DMS 273 treated with DMSO at 0.1 percent for 48 hours (cell line): ENCODE measurements at places on chromosomes 2 and 18.
A peak's percentile ranks its signal among the peaks of the same experiment; 100 is the strongest.

- peak; percentile 26 for DNase-seq
Observed at GRCh38 chr2:187302116-187302515, 145.9 kb downstream of the CALCRL start.

DNA sequence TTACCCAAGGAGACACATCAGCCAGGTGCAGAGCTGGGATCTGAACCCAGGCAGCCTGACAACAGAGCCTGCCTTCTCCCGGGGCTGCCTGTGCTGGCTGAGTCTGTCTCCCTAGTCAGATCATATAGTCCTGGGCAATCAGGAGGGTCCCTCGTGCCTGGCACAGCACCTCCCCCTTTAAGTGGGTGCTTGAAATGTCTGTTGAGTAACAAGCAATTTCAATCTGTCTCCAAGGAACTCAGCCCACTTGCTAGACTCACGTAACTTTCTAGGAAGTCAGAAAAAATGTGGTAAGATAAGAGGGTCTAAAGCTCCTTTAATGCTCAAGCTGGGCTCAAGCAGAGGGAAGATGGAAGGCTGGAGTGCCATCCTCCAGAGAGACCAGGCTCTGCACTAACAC is 51.9 kb downstream of the REEP1 start:
- DNase-seq, result no peak

DNA sequence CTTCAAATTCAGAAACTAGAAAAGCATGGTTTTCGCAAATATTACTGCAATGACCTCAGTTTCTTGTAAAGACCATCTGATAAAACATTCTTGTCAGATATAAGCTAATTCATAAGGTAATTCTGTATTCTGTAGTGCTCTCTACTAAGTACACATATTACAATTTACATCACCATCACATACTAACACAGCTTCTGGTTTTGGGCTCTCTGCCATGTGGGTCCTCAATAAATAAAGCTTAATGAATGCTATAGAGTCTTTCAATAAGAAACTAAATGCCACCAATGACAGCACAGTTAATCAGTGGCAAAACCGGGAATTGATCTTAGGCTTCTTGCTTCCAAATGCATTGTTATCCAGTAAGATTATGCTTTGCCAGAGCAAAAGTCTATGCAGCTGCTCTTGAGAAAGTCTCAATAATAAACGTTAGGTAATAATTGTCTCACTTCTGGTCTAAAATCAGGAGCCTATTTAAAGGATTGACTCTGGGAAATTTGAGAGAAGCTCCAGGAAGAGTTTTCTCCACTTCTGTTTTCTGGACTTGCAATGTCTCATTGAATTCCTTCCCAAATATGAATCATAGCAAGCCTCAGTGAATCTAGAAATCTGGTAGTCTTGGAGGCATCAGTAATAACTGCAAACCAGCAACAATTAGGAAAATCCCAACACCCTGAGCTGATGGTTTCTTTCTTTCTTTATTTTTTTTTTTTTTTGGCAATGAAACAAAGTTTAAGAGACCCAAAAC is 67.9 kb upstream of the RAPGEF4 start:
- DNase-seq, result no peak

GRCh38 chr2:64203858-64204632 is 59.8 kb upstream of the PELI1 start:
- DNase-seq, result no peak

- DNase-seq, result no peak
Observed at GRCh38 chr2:184119989-184120800, 478.1 kb upstream of the ZNF804A start.

GRCh38 chr2:84851876-84852275 is 29.0 kb downstream of the TRABD2A start:
- DNase-seq, result no peak

- DNase-seq, result no peak
Observed at GRCh38 chr2:208595386-208596275, 189.0 kb downstream of the PTH2R start.

- peak; percentile 64 for DNase-seq
Observed at GRCh38 chr18:24651434-24651833, 191.0 kb downstream of the HRH4 start.

GRCh38 chr2:97736608-97737330 is 23.4 kb downstream of the ZAP70 start:
- DNase-seq, result no peak

DNA sequence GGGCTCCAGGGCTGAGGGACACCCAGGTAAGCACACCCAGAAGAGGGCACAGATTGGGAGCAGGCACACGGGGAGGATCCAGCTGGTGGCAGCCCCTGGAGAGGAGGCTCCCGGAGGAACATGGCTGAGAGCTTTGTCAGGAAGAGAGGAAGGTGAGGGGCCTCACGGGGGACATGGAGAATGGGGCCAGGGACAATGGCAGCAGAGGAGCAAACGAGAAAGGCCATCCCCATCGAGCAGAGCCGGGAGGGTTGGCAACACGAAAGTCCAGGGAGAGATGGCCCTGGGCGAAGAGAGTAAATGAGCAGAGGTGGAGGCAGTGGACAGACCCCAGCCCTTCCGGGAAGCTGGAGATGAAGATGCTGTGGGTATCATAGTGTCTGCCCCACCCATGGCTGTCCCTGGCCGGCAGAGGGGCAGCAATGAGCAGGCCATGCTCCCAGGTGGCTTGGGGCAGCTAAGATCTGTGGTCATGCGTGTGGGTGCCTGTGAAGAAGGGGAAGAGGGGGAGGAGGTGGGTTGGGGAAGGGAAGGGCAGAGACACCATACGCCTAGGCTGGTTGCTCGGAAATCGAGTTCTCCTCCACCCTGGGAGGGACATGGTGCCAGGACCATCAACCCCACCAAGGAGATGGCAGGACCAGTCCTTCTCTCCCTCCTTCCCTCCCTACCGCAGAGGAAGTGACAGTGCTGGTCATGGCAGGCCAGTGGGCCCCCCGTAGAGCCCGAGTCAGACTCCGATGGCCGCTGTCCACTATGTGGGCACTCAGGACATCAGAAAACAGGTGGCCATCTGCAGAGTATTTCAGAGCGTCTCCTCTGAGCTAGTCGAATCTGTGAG is 191.7 kb downstream of the NDUFA10 start:
- DNase-seq, result no peak

- no peak for DNase-seq
Observed at GRCh38 chr2:19868701-19869580, 32.8 kb downstream of the TTC32 start.

DNA sequence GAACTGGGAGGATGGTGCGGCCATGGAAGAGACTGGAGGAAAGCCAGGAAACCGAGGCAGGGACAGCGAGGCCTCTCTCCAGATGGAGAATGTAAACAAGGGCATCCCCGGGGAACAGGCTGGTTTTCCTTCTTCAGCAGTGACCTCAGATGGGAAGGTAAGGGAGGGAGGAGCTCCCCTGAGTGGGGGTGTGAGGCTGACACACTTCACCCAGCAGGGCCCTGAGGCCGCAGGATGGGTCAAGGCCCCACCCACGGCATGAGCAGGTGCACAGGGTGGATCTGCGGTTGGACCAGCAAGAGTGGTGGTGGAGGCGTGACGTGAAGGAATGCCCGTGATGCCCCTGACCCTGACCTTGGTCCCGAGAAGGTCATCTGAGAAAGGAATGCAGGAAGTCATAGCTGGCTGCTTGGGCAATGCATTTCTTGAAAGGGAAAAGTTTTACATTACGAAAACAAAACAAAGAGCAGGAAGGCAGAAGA is 48.1 kb downstream of the ADCY3 start:
- DNase-seq, result no peak

DNA sequence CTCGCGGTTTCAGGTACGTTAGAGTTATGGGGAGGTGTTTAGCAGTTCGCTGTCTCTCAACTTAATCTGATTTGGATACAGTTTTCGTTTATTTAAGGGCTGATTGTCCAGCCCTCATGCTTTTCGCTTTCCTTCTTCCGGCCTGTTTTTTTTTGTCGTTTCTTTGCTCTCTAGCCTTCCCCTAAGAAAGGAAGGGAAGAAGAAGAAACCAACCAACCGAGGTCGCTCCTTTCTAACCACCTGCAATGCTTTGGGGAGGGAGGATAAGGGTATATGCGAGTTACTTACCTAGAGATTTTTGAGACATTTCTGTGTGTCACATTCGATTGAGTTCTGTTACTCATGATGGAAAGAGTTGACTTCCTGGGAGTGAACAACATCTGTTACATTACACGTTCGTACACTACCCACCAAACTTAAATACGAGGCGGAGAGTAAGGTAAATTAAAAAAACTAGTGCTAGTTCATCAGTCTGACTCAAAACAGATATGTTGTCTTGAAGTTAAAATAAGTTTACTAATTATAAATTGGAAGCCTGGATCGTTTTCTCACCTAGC is 918 bp downstream of the EIF5B start:
- DNase-seq, result peak; percentile 9

DNA sequence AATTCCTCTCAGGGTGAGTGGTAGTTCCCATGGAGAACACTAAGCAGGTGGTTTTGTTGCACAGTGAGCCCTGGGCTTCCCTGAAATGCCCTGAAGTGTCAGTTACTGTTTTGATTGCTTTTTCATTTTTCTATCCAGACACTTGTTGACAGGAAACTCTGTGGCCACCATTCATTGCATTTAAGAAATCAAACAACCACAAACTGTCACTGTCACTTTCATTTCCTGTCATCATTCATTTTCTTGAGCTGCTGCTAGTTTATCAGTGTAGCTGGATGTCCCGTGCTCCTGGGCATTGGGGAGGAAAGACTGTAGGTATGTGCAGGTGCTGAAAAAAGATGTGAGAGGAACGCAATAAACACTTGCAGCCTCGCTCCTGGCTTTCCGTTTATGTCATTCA is 891.6 kb upstream of the ZEB2 start:
- no peak for DNase-seq

DNA sequence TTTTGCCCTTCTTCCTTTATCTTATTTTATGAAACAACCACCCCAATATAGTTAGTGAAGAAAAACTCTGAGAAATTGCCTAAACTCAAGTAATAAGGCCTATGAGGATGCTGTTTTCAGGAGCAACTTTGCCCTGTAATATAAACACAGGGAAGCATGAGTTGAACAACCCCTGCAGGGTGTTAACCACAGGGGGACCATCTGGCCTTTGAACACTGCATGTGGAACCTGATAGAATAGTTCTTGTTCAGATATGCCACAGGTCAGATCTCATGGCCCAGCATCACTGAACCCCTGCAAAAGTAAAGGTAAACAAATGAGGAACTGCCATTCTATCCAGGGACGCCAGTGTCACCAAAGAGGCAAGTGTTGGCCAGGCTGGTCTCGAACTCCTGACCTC is 82.6 kb downstream of the MAPK4 start:
- no peak for DNase-seq

GRCh38 chr2:226334981-226335720 is 464.5 kb downstream of the IRS1 start:
- DNase-seq, result no peak

- DNase-seq, result no peak
Observed at GRCh38 chr2:205683502-205684367, 1.4 kb downstream of the NRP2 start.

DNA sequence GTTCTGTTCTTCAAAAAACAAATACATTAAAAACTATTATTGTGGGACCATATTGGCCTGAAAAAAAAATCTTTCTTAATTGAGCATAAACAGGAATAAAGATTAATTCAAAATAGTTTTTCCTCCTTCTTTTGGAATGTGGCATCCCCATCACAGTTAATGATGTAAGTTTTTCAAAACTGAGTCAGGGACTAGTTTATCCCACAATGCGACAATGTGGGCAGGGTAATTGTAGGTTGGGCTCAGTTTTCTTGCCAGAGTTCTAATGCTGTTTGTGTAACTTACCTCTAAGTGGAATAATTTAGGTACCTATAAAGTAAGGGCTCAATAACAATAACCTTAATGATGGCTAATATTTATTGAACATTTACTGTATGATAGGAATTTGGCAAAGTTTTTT is 82.0 kb downstream of the PMS1 start:
- no peak for DNase-seq

- no peak for DNase-seq
Observed at GRCh38 chr2:9392898-9393765, 30.2 kb downstream of the ITGB1BP1 start.

DNA sequence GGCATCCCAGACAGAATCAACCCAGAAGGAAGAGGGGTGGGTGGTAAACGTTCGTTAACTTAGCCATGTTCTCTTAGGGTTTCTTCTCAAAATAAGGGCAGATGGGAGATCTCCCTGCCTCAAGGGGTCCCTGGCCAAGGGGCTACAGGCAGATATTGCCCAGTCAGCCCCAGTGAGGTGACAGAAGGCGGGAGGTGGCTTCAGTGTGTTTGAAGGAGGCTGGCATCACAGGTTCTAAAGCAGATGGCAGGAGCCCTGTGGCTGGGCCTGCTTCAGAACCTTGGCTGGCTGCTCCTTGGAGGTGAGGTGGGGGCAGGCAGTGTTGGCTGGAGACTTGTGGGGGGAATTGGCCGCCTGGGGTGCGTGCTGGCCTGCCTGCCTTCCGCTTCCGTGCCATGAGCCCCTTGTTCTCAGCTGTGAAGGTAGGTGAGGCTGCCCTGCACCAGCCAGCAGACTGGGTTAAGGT is 23.5 kb downstream of the HPCAL1 start:
- peak; percentile 79 for DNase-seq

GRCh38 chr2:32792416-32792815 is 154.3 kb upstream of the LTBP1 start:
- DNase-seq, result no peak

GRCh38 chr2:95266781-95267430 is 7.3 kb upstream of the PROM2 start:
- no peak for DNase-seq

DNA sequence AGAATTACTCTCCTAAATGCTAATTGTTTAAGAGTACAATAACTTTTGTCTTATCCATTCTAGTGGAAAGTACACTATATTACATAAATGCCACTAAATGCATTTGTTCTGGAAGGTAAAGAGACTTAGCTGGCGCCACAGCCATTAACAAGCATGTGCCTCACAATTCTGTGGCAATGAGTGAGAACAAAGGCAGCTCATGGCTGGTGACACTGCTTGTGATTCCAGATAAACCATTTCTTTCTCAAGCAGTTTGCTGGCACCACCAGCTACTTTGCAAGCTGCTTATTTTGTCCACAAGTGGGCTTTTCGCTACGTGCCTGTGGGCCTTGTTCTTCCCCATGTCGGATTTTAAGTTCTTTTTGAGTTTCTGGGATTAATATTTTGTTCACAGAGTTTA is 147.6 kb upstream of the SMAD7 start:
- DNase-seq, result no peak

DNA sequence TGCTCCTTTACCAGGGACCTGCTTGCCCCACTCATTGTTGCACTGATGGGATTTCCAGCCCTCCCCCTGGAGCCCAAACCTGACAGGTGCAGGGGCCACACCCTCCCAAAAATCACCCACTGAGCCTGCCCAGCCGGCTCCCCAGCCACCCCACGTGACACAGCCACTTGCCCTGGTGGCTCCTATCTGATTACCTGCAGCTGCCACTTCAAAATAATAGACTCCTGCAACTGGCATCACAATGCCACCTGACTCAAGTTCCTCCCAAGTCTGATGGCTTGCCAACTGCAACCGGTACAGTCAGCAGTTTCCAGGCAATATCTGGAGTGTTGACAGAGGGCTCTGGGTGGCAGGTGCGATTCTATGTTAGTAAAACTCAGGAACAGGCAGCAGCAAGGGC is 66.2 kb downstream of the CRACDL start:
- DNase-seq, result no peak

GRCh38 chr2:23073671-23074070 is 311.3 kb upstream of the KLHL29 start:
- DNase-seq, result no peak
